Cortex of kidney (tissue), 1 donor: ENCODE measurements at places on chromosomes 3 and 15.

- no peak for DNase-seq
Measured at GRCh38 chr15:70376929-70377691, 279.4 kb upstream of the TLE3 start.

DNA sequence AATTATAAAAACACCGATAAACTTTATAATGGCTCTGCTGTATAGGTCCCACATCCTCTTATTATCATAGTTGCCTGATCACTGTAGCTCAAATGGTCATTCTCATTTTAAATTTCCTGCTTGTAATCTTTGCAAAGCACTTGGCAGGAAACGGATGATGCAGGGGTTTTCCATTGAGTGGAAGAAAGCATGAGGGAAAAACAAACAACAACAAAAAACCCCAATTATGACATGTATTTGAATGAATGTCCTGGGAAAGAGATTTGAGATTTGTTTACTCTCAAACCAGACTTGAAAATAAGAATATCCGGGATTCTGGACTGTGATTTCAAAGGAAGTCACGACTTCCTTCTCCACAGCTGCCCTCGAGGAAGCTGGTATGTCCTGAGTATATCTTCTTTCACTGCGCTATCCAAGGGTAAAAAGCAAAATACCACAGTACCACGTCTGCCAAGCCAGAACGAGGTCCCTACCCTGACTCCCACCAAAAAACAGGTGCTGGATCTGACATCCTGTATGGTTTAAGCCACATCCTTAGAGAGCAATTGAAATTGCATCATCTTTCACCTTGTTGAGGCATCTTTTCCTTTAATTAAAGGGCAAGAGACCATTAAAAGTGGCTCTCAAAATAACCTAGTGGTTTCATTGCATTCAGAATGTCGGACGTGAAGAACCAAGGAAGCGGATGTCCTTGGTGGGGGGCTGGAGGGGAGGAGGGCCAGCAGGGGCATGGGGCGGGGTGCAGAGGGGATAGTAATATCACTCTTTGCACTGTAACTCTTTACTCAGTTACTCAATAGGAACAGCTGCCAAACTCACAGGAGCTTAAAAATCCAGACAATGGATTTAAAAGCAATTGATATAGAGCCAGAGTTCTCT lies 13.5 kb upstream of the TIPIN start:
- DNase-seq = no peak

DNA sequence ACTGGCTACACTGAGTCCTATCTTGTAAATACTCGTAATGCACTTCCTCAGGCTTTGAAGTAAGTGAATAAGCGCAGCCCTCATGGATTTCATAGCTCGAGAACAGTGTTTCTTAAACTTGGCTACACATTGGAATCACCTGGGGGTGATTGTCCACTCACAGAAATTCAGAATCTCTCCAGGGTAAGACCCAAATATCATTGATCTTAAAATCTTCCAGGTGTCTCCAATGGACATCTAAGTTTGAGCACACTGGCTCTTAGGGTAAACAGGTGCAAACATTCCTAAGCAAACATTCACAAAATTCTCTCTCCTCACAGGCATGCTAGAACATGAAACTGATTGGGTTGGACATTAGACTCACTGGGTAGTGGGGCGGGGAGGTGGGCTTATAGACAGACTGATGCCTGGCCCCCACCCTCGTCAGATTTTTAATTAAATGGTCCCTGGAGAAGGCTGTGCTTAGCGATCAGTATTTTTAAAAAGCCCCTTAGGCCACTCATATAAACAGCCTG lies 279.7 kb upstream of the TBL1XR1 start:
- DNase-seq = no peak

DNA sequence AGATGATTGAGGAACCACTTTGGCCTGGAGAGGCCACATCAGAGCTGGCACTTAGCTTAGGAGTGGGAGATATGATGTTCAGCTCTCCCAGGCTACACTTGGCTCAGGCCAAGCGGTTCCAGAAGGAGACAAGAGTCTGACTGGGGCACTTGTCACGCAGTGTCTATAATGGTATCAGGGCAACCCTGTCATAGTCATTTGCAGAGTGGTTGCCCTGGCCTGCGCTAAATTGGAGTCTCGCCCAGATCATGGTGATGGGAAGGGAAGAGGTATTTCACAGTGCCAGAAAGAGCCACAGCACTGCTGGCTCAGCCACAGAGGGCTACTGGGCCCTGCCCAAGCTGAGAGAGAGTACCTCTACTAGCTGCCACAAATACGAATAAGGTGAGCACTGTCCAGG lies 186.9 kb upstream of the CRBN start:
- no peak for DNase-seq

GRCh38 chr3:22907161-22907780 lies 295.9 kb upstream of the UBE2E2 start:
- DNase-seq = no peak
